Ascending aorta (tissue), 2 donors: ENCODE measurements at places on chromosomes 12 and 14.

DNA sequence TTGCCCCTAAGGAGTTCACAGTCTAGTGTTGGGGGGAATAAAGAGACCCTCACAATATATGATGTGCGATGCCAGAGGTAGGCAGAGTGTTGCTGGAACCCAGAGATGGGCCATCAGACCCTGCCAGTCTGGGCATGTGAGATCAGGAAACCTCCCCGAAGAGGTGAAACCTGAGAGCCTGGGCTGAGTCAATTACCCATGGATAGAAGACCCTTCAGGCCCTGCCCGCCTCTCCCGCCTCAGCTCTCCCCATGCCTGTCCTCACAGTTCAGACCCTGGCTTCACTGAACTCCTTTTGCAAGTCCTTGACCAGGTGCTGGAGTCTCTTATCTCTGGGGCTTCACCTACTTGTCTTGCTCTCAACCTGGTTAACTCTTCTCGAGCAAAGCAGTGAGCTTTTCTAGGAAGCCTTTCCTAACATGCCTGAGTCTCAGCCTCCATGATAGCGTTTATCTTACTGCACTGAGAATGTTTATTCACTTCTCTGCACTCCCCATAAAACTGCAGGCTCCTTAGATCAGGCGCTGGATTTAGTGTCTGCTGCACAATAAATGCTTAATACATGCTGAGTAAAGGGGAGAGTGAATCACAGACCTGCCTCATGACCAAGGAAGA, 19.6 kb downstream of the ALDH1L2 start:
- DNase-seq, result no peak

- DNase-seq, result no peak
These were observed 17.1 kb downstream of the EID3 start for GRCh38 chr12:104320627-104321024.

DNA sequence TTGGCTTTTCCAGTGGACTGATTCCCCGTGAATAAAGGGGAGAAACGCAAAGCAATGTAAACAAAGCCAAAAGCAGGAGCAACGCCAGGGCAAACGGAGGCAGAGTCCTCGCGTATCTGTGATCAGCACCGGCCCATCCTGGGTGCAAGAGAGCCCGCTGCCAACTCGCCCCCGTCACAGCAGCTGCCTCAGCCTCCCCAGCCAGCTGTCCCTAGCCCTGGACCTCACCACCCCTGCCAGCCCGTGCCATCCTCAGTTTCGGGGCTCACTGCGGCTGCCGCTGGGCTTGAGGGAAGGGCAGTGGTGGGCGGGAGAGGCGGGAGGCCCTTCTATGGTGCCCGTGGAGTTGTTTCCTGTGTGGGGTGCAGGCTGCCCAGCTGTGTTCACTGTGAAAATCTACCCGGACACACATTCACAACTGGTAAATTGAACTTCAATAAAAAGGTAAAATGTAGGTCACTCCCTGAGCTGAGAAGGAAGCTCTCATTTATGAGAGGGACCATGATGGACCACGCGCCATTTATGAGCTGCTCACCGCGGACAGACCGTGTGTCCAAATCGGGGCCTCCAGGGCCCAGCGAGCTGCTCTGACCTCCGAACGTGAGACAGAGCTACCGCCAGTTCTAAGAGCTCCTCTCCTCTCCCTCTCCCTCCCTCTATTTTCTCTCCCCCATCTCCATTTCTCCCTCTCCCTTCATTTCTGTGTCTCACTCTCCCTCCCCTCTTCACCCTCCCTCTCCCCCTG, 330.5 kb upstream of the SFSWAP start:
- DNase-seq, result peak; percentile 21

DNA sequence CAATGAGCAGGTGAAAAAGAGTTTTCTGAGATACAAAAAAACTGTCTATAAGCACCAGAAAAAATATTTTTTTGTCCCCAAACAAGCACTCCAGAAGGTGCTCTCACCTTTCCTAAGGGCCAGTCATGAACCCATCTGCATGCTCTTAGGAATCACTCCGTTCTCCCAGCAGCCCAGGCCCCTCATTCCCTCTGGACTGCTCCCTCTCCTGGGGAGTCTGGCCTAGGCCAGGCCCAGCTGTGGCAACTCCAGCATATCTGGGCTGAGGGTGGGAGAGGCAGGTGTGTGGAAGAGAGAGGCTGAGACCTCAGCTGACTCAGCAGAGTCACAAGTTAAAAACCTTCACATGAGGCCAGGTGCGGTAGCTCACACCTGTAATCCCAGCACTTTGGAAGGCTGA, 54.6 kb downstream of the TRAFD1 start:
- DNase-seq, result no peak

- DNase-seq, result no peak
These were observed 61.2 kb upstream of the STXBP6 start for GRCh38 chr14:25111061-25111601.
